ENCODE measurements at places on chromosomes 7 and 10.

GRCh38 chr10:127550861-127551260, 1.8 kb downstream of the NPS start:
- no peak for DNase-seq

- DNase-seq, result no peak
Observed at GRCh38 chr7:15707570-15707969, 21.1 kb upstream of the MEOX2 start.

DNA sequence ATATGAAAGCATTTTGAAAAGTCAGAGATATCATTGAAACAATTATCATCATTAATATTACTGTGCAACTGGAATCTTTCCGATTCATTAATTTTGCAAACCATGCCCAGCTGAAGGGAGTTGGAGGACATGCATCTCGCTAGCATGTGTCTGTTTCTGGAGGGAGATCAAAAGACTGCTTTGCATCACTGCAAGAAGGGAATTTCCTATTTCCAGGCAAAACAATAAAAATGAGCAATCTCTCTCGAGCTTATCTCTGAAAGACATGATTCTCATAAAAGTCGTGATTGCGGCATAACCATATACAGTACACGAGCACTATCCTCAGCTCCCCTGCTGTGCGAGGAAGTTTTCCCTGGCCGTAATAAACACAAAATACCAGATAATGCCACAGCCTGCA, 607.6 kb upstream of the DPP6 start:
- DNase-seq, result no peak

DNA sequence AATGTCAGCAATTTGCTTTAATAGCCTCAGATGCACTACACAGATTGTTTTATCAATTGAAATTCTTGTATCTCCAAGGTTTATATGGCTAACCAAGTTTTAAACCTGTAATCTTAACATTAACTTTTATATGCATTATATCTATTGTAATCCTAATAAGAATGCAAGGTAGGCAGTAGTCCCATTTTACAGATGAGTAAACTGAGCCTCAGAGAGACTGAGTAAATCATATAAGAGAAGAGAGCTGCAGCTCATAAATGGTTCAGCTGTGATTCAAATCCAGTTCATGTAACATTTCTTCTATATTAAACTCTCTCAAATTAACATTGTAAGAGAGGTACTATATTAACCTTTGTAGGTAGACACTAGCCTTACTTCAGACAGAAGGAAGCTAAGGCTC, 44.0 kb downstream of the MALSU1 start:
- no peak for DNase-seq

- no peak for DNase-seq
Observed at GRCh38 chr7:12494687-12495024, 75.9 kb upstream of the SCIN start.

DNA sequence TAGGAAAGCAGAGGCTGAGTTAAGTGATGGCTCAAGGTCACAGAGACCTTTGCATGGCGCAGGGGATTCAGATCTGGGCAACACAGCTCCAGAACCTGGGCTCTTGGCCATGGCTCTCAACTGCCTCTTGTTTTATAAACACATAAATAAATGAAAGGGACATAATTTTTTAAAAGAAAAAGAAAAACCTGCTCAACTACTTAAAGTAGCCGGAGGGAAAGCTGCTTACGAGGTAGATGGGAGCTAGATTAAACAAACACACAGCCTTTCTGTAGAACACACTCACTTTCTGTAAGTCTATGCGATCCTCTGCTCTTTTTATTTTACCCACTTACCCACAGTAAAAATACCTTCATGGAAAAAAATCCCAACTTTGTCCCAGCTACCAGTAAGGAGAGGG, 81.3 kb downstream of the PIP4K2A start:
- DNase-seq, result no peak
